Left ventricle myocardium superior (tissue), 1 donor: ENCODE measurements at places on chromosomes 6 and 20. TPM values are rescaled to one million over a fixed set of nuclear protein-coding genes. Genes with fewer than 3 reads are reported as not detected.
A peak's percentile ranks its signal among the peaks of the same experiment; 100 is the strongest.

DNA sequence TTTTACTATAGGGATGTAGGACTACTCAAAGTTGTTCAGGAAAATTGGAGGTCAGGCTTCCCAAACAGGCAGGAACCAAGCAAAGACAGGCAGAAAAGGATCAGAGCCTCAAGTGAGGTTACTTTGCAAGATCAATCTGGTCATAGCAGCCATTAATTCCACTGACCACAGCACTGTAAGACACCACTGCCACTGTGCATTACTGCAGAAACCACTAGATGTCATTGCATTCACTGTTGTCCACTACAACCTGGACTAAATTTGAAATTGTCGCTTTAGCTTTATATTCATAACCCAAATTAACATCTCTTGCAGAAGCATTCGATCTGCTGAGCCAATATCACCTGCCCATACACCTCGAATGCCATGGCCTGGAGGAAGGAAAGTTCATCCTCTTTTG lies 126.9 kb upstream of the UFL1 start:
- no peak for DNase-seq

DNA sequence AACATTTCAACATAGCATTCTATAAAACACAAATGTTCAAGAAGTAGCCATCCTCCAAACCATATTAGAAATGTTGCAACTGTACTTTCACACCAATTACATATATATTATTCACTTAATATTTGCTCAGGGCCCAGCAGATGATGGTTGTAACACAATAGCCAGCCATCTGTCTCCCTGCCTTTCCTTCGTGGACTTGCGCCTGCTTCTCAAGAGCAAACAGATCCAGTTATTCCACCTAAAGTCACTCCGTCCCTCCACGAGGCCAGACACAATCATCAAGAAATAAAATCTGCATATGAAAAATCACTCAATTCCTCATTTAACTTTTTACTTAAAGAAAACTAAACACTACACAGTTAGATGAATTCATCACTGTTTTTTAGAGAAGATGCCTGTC lies 160.4 kb downstream of the RALGAPA2 start:
- DNase-seq, result no peak

DNA sequence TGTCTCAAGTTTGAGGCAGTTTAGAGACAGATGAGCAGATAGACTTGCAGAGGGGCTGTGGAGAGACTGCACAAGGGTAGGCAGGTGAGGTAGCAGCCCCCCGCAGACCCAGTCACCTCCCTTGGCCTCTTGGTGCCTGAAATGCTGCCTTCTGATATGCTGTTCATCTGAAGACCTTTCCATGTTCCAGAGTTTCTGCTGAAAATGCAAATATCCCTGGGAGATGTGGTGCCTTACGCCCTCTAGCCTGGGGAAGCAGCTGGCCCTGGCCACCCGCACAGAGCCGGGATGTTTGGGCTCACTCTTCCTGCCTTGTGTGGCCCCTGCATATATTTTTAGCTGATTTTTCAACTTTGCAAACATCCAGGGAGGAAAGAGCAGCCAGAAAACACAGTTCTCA lies 51.4 kb downstream of the TMEM242 start:
- DNase-seq, result no peak

- DNase-seq, result no peak
Observed at GRCh38 chr6:108210556-108210955, 44.7 kb downstream of the NR2E1 start.

DNA sequence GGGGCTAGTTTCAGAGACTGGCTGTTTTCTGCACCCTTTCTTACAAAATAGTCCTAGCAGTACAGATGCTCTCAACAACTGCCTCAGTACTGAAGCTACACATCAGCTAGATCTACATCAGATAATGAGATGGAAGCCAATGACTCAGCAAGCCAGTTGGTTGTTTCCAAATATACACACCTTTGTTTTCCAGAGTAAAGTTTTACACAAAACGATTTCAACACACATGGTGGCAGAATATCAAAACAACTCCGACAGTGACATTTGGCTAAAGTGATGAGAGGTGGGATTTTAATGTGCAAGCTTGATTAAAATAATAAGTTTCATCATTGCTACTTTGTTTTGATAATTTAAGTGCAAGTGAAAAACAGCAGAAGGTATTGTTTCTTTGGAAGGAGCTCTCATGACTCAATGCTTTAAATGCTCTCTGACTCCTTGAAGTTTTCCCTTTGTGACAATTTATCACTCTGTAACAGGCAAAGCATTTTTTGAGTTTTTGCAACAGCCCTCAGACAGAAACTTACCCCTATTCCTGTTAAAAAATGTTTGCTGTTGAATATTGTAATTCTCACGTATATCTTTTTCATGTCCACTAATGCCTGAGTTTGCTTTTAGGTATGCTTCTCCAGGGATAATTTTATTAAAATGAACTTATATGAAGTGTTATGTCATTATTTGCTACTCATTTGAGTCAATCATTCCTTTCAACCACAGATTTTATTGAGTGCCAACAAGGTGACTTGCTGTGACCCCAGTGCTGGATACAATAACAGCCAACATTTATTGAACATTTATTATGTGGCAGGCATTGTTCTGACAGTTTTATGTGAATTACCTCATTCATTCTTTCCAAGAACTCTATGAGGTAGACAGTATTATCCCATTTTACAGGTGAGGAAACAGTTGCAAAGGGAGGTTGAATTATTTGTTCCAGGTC lies 882.0 kb downstream of the TFAP2A start:
- DNase-seq, result no peak

- DNase-seq, result no peak
Observed at GRCh38 chr6:1873781-1874180, 264.1 kb downstream of the FOXC1 start.

GRCh38 chr6:89079511-89080234 lies 878 bp upstream of the PNRC1 start:
- peak; percentile 67 for DNase-seq

DNA sequence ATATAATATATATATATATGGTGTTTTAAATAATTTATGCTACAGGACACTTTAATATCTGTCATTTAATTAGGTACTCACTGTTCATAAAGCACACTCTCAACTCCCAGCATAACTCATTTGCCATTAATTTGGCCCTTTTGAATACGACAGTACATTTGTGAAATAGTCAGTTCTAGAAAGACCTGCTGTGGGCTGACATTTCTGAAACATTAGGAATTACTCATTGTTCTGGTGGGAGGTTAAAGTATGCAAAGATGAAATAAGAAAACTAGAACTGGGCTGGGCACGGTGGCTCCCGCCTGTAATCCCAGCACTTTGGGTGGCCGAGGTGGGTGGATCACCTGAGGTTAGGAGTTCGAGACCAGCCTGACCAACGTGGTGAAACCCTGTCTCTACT lies 497.5 kb downstream of the UTRN start:
- no peak for DNase-seq

DNA sequence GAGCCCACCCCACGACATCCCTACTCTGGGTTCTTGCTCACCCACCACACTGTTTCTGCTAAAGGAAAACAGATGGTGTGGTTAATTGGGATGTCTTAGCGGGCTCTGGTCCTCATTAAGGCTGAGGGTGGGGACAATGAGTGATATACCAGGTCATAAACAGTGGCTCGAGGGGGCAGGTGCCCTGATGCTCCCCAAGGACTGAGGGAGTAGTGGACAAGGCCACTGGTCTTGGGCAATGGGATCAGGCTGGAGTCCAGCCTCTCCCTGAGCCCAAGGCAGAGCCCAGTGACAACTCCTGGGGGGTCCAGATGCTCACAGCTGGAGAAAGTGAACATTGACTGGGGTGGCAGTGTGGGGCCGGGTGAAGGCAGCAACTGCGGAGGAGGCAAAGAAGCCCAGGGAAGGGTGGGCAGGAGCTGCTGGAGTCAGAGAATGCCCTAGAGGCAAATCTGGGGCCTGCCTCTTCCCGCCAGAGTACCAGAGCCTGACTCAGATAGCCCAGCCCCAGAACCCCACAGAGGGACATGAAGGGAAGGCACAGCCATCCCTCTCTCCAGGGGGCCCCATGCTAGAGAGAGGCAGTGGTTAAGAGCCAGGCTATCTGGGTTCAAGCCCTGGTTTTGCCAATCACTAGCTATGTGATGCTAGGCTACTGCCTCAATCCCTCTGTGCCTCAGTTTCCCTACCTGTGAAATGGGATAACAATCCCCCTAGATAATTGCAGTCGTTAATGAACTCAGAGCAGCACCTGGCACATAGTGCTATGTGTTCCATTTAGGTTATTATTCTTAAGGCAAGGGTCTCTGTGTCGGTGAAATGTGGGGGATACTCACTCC lies 72.3 kb downstream of the MRPL14 start:
- peak; percentile 19 for DNase-seq

DNA sequence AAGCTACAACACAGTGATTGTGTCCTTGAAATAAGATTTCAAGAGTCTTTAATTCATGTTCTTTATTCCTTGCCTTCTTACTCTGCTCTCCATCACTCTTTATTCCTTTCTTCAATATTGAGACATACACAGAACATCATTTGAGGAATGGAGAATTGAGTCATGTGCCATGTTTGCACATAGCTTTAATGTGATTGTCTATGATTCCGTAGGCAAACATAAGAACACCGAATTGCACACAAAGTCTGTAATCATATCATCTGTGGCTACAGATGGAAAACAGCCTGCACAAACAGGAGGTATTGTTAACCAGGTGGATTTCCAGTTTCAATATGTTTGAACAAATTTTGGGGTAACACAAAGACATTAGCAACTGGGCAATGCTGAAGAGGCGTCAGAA lies 571.6 kb upstream of the GJE1 start:
- no peak for DNase-seq

GRCh38 chr6:37565267-37566110 lies 65.8 kb upstream of the CCDC167 start:
- no peak for DNase-seq

DNA sequence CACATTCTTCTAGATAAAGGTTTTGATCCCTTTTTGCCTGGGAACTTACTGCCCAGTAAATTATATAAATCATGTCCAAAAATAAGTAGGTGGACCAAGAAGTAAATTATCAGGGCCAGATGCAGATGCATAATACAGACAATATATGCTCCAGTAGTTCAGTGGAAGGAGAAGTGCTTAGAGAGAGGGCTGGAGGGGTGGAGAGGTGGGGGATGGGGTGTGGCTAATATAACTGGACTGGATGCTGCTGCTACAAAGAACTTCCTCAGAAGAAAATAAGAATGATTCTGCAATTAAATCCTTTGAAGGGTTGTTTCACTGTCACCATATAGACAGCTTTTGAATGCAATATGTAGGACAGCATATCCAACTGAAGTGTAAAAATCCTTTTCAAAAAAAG lies 14.8 kb upstream of the TFAP2D start:
- DNase-seq, result no peak

DNA sequence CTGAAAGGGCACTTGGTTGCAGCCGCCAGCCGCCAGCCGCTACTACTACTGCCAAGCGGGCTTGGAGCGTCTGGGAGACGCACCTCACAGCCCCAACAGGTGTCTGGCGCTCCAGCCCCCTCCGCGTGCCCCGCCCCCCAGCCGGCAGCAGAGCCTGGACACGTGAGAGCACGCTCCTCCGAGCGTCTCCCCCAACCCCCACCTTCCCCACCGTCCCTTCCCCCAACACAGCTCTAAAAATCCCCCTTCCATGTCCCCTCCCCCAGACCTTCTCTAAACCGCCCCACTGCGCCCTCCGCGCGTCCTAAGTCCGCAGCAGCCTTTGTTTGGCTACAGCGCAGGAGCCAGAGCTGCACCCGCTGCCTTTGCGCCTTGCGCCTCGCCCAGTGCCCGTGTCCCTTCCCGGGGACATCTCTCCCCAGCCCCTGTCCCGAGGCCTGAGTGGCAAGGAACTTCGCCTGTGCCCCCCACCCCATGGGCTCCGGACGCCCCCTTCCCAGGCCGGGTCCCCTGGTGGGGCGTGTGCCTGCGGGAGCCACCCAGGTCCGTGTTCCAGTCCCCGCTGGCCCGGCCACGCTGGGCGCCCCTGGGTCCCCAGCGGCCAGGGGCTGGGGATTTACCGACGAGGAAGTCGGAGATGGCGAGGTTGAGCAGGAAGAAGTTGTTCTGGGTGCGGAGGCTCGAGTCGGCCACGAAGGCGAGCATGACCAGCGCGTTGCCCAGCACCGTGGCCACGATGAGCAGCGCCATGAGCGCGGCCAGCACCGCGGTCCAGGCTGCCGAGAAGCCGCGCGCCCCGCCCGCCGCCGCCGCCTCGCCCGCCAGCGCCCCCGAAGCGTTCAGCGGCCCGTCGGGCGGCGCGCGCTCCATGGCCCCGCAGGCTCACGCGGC lies 732 bp downstream of the HRH3 start:
- no peak for DNase-seq

DNA sequence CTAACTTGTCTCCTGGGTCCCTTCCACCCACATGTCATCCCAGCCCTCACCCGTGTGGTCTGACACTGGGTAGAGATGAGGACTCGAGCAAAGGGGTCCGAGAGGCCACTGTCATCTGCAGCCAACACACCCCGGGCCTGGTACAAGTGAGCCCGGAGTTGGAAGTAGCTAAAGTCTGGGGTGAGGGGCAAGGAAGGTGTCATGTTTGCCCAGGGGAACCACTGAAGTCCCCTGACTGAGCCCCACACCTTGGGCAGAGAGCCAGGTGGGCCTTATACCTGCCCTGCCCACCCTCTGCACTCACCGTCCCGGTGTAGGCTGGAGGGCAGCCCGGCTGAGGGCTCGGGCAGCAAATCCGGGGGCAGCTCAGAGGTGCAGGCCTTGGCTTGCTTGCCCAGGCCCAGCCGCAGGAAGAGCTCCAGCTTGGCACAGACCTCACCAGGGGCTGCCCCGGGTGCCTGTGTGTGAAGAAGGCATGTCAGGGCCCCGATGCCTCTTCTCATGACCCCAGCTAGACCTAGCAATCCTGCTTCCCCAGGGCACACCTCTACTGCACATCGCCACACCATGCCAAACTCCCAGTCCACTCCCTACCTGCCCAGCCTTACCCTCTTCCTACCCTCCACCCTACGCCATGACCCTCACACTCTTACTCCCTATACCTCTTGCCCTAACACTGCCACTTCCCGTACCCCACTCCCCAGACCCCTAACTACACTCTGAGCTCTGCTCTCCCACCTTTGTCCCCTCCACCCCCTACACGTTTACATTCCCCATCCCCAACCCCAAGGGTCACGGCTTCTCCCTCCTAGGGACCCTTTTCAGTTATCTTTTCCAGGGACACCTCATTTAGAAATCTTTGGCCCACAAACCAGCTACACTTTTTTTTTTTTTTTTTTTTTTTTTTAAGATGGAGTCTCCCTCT lies 31.7 kb upstream of the SPAG4 start:
- no peak for DNase-seq

- DNase-seq, result no peak
Observed at GRCh38 chr6:41770381-41771057, 9.2 kb downstream of the FRS3 start.

DNA sequence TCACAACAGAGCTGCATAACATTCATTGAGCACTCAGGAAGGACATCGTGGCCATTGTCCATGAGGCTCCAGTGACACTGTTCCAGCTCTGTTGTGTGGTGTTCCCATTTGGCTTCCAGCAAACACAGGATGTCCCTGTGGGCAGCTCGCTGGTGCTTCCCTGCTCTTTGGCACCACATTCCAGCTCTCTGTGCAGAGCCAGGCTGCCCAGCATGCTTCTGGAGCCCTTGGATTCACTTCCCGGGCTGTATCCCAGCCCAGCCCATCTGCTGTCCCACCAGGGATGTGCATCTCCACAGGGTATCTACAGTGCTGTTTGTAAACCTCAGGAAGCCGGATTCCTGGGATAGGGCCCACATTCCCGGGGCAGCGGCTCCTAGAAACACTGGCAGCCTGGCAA lies 57.2 kb downstream of the CTCFL start:
- DNase-seq, result no peak

The HLA-DPB1 gene
- total RNA-seq, result 41.5 TPM

The PLEKHG1 gene
- total RNA-seq, result 7.6 TPM

The LY86 gene
- total RNA-seq, result 1.1 TPM

The SULF2 gene
- 35.1 TPM for total RNA-seq

The STX11 gene
- 7.8 TPM for total RNA-seq

The EPPIN gene
- total RNA-seq, result not detected

The TMEM242 gene
- 19.4 TPM for total RNA-seq

The SEMG1 gene
- total RNA-seq, result not detected
